ENCODE measurements at places on chromosomes 2 and 18. TPM values are rescaled to one million over a fixed set of nuclear protein-coding genes. Genes with fewer than 3 reads are reported as not detected.

DNA sequence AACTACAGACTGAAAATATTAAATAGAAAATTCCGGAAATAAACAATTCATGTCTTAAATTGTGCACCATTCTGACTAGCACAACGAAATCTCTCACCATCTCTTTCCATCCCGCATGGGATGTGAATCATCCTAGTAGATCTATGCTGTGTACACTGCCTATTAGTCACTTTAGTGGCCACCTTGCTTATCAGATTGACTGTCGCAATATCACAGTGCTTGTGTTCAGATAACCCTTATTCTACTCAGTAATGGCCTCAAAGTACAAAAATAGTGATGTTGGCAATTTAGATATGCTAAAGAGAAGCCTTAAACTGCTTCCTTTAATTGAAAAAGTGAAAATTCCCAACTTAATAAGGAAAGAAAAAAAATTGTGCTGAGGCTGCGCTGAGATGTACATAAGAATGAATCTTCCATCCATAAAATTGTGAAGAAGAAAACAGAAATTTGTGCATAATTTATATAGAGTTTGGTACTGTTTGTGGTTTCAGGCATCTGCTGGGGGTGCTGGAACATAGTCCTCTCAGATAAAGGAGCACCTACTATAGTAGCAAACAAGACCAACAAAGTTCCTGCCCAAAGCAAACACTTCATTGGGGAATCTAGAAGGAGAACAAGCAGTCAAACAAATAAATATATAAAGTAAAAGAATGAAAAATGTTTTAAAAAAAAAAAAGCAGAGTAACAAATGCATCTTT, 12.0 kb downstream of the PSMD1 start:
- no peak for DNase-seq

DNA sequence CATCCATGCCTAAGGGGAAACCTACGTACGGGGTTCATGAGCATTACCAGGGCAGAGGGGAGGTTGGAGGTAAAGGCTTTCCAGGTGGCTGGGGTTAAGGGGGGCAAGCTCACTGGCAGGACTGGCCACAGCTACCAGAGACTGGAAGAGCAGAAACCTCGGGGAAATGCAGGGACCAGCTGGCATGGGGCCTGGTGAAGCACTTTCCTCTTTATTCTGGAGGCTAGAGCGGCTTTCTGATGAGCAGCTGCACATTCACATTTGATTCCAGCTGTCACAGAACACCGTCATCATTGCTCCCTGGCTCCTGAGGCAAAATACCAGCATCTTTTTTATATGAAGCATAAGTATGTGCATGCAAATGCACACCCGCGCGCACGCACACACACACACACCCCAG, 28.7 kb upstream of the LRRC30 start:
- no peak for DNase-seq

DNA sequence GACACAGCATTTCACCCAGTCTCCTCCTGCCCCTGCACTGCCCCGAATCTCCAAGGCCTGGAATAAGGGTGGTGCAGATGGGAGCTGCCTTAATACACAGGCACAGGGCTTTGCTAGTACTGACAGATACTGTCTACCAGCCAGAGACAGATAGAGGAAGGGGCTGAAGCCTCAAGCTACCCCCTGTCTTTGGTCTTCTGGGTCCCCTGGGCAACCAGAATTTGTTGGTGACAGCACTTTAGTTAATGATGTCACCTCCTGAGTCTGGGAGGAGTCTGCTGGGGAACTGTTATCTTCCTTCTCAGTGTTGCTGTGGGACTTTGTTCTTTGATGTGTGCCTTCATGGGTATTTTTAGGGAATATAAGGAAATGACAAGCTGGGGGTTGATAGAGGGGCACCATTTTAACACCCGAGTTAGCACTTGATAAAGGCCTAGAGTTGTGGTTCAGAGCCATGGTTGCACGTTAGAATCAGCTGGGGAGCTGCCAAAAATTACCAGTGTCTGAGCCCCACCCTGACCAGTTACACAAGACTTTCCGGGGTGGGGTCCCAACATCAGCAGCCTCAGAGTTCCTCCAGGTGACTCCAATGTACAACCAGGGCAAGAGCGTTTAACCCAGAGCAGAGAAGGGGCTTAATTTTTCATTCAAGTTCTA, 136.8 kb downstream of the SMAD7 start:
- DNase-seq, result peak; percentile 43

DNA sequence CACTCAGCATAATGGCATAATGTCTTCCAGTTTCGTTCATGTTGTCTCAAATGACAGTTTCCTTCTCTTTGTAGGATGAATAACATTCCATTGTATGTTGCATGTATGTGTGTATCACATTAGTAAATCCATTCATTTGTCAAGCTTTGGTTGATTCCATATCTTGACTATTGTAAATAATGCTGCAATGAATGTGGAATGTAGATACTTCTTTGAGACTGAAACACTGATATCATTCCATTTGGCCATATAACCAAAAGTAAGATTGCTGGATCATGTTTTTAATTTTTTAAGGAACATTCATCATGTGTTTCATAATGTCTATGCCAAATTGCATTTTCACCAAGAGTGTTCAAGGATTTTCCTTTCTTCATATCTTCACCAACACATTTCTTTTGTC, 1711.4 kb upstream of the PIK3C3 start:
- DNase-seq, result no peak

Gene WNT10A
- 4.0 TPM for total RNA-seq

Gene PLCL1
- 2.9 TPM for total RNA-seq

Gene RBM44
- total RNA-seq, result 1.5 TPM
